ENCODE measurements at places on chromosomes 1 and 21.
A peak's percentile ranks its signal among the peaks of the same experiment; 100 is the strongest.

DNA sequence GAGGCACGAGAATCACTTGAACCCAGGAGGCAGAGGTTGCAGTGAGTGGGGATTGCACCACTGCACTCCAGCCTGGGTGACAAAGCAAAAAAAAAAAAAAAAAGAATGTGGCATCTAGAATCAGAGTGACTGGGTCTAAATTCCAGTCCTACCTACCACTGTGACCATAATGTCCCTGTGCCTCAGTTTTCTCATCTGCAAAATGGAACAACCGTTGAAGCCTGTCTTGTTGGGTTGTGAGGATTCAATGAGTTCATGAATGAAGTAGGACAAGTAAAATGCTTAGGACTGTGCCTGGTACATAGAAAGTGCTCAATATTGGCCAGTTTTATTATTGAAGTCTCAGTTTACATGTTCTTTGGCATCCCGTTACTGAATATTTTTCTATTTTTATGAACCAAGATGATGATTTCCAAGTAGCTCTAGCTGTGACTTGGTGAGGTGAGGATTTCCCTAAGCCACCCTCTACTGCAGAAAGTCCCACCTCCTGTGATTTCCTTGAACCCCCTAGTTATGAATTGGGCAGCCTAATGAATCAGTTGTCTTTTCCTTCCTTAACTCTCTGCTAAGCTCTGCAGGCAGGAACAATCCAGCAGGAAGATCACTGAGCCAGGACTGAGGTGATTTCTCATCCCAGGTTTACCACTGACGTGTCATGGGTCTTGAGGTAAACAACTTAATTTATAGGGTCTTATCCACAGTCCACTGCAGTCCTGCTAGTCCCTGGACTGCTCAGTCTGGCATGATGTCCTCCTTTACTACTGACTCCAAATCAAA, 18.9 kb upstream of the MEAF6 start:
- DNase-seq = no peak

DNA sequence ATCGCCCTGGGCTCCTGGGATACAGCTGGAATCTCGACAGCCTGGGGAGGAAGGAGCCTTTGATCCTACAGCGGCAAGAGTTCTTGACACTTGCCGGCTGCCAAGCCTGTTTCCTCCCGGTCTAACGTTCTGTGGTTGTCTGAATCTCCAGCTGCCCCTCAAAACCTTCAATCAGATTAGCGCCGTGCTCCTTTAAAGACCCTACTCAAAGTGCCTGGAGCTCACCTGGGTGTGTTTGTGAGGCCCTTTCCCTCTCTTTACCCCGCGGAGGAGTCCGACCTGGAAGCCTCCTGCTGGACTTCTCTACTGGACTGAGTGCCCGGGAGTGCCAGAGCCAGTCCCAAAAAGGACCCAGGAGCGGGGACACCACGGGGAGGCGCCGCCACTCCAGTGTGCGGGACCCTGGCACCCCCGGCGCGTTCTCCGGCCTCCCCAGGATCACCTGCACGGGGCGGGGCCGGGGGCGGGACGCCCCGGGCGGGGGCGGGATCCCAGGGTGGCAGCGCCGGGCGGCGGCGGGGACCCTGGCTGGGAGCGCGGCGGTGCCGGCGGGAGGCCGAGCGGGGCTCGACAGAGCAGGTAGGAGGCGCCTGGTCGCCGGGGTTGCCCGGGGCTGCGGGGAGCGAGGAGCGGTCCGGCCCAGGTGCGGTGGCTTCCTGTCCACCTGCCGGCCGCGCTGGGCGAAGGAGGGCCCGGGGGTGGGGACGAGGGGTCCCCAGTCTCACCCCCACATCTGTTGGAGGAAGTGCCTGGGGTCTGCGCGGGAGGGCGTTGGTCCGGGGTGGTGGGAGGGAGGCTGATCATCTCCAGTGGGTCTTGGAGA, at the start of gene NCMAP:
NCMAP (plus strand) TSS at position 497 of the 823 bp plus-strand sequence. CDS start 39,344 bp downstream, outside the sequence.
- DNase-seq = no peak

- peak; percentile 26 for DNase-seq
These were observed 246.5 kb downstream of the TOMM20 start for GRCh38 chr1:234881893-234882771.

DNA sequence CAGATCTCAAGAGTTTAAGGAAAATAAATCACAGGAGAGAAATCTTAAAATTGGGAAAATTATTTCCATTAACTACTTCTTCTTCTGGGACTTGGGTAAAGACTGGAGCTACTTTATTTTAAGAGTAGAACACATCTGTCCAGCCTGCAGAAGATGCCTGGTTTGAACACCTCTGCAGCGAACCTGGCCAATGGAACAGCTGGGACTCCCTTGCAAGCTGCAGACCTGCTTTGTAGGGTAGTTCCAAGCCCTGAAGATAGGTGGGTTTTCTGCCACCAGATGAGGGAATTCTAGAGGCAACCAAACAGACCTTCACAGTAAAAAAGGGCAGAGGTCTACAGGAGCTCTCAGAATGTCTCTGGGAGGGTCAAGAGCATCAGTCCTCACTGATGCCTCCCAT, 86.5 kb upstream of the CACNA1E start:
- no peak for DNase-seq

GRCh38 chr1:230103306-230104173, 36.5 kb downstream of the GALNT2 start:
- no peak for DNase-seq

DNA sequence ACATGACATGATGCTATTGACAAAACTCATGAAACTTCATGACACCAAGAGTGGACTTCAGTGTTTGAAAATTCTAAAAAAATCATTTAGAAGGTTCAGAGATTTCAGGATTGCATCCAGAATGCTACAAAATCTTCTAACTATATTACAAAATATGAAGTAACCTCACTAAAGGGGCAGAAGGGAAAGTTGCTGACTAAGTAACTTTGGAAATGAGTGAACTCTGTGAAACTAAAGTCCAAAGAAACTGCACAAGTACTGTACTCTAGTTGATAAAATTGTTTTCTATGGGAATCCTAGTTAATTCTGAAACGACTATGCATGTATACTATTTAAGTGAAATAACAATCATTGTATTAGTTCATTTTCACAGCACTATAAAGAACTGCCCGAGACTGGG, 184.4 kb downstream of the LYPLAL1 start:
- no peak for DNase-seq

DNA sequence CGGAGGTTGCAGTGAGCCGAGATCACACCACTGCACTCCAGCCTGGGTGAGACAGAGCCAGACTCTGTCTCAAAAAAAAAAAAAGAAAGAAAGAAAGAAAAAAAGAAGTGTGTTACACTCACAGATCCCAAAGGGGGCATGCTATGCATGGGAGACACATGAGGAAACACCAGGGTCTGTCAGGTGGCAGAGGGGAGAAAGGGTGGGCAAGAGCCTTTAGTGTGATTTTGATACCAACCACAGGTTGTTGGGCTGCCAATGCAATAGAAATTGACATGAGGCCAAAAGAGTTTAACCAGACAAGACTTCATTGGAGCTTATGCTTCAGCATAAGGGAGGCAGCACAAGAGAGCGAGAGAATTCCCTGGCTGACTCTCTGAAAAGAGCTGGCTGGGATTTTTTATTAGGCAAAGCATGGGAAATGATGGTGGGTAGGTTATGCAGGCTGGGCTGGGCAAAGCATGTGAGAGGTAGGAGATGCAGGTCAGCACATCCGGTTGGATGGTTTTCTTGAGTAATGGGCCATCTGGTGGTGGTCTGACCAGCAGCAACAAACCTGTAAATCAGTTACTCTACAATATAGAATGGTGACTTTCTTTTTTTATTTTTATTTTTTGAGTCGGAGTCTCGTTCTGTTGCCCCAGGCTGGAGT, 11.7 kb upstream of the EXTL1 start:
- DNase-seq = no peak

- DNase-seq = no peak
These were observed 7.3 kb upstream of the APP start for GRCh38 chr21:26177746-26178426.

Measured in retinal pigment epithelial cell (primary cell).